Stimulated activated CD8-positive, alpha-beta memory T cell treated with anti-CD3 and anti-CD28 coated beads, Interleukin-4, amount 100 ng/mL, for 1 hour (primary cell): ENCODE measurements at places on chromosomes 7 and 10.

DNA sequence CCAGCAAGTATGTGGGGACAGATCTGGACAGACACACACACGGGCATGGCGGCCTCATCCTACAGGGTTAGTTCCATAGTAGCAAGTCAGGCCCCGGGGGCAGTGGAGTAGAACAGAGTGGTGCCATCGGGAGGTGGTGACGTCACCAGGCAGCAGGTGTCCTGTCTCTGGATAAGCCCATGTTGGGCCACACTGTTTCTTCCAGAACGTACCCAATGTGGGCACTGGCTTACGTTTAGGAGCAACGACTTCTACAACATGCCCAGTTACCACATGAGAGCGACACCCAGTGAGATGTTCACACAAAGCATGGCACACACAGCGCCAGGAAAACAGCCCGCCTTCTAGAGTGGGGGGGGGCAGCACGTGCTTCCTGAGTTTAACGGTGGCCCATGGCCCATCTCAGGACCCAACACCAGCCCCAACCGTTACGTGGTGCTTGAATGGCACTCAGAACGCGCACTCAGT lies 67.8 kb downstream of the CTBP2 start:
- DNase-seq, result no peak

DNA sequence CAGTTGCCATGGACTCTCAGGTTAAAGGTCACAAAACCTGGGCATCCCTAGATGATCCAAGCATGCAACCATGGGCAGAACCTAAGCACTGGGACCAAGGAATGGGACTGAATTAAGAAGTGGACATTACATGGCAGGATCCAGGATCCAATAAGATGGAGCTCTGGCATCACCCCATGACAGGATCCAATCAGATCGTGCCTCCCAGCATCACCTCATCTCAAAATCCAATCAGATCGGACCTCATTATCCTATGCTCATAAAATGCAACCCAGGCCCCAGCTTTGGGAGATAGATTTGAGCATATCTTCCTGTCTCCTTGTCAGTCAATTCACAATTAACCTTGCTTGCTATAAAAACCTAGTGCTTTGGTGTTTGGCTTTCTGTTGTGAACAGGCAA lies 616.1 kb downstream of the PARD3 start:
- no peak for DNase-seq

- DNase-seq, result no peak
Measured at GRCh38 chr10:75043256-75044131, 68.0 kb upstream of the SAMD8 start.

DNA sequence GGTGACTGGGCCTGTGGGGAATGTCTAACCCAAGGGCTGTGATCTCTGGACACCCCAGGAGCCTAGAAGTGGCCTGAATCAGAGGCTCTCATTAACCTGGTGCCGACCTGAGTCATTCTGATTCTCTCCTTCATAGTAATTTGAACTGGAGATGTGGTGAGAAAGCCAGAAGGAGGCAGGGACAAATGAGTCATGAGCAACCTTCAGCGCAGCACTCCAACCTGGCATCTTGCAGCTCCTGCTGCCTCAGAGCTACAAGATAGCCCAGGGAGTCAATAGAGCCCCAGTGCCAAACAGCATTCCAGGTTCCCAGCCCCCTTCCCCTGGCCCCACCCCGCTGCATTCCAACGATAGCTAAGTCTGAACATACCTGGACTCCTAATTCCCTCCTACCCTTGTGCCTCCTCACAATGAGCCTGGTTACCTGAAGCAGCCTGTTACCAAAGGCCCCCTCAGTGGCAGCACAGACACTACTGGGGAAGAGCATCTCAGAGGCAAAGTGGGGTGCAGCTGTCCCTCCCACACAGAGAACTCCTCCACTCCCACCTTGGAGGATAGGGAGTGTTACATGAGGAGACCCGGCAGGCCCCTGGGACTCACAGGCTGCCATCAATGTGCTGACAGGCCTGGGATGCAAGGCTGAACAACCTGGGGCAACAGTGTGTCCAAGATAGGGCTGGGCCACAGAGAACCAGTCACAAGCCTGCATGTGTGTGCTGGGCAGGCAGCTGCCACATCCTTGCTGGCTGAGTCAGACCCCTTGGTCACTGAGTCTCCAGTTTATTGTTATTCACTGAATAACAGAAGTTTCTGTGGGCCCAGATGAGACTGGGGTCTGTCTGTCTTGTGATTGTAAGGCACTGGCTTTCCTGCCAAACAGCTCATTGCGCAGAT lies 76.8 kb upstream of the LEP start:
- no peak for DNase-seq

- no peak for DNase-seq
Measured at GRCh38 chr10:77049146-77049545, 588.5 kb downstream of the KCNMA1 start.

GRCh38 chr10:123149568-123150270 lies 1.8 kb downstream of the HMX2 start:
- no peak for DNase-seq

- DNase-seq, result no peak
Measured at GRCh38 chr7:77208416-77208815, 8.8 kb upstream of the FGL2 start.

- no peak for DNase-seq
Measured at GRCh38 chr7:42014625-42015618, 222.1 kb downstream of the GLI3 start.

DNA sequence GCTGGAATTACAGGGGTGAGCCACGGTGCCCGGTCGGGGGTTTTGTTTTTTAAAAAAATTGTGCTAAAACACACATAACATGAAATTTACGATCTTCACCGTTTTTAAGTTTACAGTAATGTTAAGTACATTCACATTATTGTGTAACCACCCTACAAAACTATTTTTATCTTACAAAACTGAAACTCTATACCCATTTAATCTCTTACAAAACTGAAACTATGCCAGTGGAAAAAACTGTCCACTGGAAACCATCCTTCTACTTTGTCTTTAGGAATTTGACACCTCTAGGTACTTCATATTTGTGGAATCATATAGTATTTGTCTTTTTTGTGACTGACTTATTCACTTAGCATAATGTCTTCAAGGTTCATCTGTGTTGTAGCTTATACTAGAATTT lies 1.0 kb upstream of the PSMC2 start:
- no peak for DNase-seq

DNA sequence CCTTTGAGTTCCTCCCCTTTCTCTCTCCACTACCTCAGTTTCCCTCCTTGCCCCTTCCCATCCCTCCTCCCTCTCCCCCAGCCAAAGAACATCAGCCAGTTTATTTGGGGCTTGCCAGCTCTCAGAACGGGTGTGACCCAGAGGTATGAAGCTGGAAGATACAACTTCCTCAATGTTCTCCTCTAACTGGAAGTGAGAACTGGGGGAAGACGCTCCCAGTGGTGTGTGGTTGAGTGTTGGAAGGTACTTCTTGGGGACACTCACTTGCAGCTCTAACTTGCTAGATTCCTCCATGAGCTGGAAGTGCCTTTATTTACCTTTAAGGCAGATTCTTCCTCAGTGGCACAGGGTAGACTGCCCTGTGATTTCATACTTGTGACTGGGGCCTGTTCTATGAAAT lies 110.5 kb upstream of the HABP2 start:
- DNase-seq, result no peak

- DNase-seq, result no peak
Measured at GRCh38 chr7:123787220-123788007, 38.6 kb upstream of the WASL start.

GRCh38 chr7:84637568-84638338 lies 443.2 kb upstream of the SEMA3A start:
- no peak for DNase-seq

DNA sequence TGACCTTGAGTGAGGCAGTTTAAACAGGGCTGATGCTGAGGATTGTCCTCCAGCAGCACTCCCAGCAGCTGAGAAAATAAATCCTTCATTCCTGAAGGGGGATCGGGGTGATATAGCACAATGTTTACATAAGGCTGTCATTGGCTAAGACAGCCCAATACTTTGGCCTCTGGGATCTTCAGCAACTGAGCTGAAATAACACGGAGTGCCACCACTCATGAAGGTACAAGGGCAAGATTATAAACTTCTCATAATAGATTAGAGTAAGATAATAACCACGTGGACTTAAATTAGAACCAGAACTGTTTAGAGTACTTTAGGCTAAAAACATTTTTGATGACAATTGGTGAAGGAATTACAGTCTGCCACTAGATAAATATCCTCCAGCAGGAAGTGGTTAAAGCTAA lies 70.0 kb upstream of the PAPSS2 start:
- DNase-seq, result no peak

GRCh38 chr10:17410907-17411306 lies 43.5 kb downstream of the ST8SIA6 start:
- DNase-seq, result no peak

DNA sequence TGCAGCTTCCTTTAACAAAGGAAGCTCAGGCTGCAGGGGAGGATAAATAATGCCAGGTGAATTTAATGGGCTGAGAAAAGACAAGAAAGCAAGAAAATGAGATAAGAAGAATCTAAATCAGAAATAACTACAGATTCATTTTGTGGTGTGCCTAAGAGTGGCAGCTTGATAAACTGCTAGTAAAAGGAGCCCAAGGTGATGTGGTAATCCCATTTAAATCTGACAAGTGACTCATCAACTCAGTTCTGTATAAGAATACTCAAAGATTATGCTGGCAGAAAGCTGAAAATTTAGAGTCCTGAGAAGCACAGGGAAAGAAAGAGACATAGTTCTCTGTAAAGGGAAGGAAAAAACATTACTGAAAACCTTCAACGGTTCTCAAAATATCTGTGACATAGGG lies 109.4 kb upstream of the PDE1C start:
- no peak for DNase-seq

DNA sequence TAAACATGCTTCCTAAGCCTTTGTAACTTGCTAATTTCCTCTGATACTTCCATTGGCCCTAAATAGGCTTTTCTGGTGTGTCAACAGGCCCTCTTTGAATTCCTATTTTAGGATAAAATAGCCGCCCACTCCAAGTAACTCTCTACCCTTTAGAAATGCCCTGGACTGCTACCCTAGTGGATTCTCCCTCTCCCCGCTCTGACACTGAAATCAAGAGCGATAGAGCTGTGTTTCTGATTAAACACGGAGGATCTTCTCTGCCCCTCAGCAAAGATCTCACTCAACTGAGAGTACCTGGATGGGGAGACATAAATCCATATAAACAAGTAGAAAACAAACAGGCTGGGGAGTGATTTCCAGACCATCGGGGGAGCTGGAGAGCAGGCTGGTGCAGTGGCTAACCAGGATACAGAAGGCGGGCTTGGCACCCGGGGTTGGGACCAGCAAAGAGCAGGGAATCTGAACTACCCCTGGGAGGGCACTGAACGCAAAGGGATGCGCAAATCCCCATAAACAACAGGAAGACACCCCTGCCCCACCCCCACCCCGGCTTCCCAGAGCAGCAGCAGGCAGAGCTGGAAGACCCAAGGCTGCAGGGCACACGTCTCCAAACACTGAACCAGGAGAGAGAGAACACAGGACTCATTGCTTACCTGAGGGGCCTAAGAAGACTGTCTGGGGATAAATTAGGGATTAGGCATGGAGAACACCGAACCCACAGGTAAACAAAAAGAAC lies 2.5 kb downstream of the ASB13 start:
- no peak for DNase-seq

DNA sequence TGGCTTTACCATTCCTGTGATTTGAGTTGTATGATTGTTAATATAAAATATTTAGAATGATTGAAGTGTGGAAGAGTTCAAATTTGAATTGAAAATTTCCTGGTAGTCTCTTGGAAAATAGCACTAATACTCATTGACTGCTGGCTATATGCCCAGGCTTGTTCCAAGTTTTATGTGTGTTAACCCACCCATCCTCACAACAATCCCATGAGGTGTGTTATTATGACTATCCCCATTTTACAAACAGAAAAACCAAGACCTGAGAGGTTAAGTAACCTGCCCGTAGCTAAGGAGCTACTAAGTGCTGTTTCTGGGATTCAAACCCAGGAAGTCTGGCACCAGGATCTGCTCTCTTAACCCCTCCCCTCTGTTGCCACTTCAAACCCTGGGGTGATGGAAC lies 213.9 kb downstream of the CREB5 start:
- DNase-seq, result no peak

GRCh38 chr10:92903633-92904032 lies 55.3 kb downstream of the EXOC6 start:
- DNase-seq, result no peak

GRCh38 chr10:49240946-49241345 lies 52.8 kb upstream of the TMEM273 start:
- no peak for DNase-seq

DNA sequence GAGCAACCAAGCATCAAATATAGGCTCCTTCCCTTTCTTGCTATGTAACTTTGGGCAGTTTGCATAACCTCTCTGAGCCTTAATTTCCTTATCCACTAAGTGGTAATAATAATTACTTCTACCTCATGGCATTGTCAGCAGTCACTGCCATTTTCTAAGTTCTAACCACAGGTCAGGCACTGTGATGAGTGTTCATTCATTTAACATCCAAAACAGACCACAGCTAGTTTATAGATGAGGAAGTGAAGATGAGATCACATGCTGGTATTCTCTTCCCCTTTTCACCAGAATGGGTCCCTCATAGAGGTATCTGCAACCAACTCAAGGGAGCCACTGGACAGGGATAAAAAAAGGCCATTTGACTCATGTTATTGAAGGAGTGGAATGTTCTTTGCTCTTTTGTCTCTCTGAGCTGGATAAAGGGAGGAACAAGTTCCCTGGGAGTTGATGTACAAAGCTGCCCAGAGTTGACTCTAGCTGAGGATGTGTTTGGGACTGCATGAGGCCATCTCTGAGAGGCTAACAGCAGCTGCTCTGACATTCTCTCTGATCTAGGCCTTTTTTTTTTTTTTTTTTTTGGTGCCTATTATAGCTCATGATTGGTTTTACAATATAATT lies 65.0 kb downstream of the DNAJC12 start:
- no peak for DNase-seq

- DNase-seq, result no peak
Measured at GRCh38 chr7:41628901-41629300, 74.0 kb downstream of the INHBA start.

DNA sequence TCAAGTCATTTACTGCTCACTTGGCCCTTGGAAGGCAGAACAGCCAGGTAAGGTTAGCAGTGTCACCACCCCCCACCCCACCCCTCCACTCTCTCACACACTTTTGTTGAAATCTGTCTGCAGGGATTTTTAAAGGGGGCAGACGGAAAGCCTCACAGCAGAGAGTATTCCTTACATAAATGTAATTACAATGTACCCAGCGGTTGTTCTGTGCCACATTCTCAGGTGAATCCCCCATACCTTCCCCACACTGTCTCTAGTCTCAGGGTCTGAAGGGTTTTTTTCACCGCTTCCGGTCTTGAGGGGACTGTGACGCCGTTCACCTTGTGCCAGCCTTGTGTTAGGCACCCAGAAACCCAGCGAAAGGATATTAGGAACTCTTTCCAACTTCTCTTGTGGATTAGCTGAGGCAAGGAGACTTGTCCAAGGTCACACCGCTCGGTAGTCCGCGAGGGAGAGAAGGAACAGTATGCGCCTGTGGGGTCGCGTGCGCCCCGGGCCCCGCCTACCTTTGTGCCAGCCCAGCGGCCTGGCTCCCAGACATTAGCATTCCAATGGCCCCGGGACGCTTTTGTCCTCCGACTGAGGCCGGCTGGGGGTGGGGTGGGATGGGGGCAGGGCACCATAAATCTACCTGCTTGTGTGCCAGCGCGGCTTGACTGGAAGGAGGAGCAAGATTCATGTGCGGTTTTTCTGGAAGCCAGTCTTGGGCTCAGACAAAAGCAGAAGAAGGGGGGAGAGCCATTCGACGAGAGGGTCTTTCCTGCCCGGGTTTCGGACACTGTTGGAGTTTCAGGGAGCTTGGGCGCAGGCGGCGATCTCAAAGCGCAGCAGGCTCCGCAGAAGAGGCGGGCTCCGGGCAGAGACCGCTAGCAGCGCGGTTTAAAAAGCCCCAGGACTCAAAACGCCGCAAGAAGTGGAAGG lies 4.5 kb downstream of the NEUROG3 start:
- no peak for DNase-seq
